Type B pancreatic cell (in vitro differentiated cells): ENCODE measurements at places on chromosomes 3 and 15. TPM values are rescaled to one million over a fixed set of nuclear protein-coding genes. Genes with fewer than 3 reads are reported as not detected.

GOLGA6A gene
- not detected in 2 replicates for total RNA-seq

LTK gene
- 0.51 and 0.55 TPM in 2 replicates for total RNA-seq

SLC24A5 gene
- total RNA-seq = 1.3 TPM in 1 of 2 replicates, not detected in the other

HTR3E gene
- total RNA-seq = not detected in 2 replicates

DNA sequence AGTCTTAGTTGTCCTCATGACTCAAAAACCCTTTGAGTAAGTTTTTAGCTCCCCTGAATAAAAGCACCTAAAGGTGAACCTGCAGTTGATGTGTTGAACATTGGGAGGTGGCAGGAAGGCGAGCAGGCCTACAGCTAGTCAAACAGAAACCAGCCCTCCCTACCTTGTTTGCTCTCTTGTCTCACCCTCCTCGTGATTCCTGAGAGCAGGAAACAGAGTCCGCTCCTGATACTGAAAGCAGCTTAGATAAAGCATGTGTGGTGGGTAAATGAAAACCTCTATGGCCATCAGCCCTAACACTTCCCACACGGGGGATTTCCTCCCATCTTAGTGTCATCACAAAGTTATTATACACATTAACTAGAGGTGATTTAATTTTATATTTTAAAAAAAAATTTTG is 21.8 kb upstream of the CLDN18 start:
- DNase-seq = no peak

- no peak for DNase-seq
Observed at GRCh38 chr15:92520914-92521623, 127.4 kb downstream of the ST8SIA2 start.

GRCh38 chr15:52113708-52114107 is 1.1 kb upstream of the BCL2L10 start:
- no peak for DNase-seq

DNA sequence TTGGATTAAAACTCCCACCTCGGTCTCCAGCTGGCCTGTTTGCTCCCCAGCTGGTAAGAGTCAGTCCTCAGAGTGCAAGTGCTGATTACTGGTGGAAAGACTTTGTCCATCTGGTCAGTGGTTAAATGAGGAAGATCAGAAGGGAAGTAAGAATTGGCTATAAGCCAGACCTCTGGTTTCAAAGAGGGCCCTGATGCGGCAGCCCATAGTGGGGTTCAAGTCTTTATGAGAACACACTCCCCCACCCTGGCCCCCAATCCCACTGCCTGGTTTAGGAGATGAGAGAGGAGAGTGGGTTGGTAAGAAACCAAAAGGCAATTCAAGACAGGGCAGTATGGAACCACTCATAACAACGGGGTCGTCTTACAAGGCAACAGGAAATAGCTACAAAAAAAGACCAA is 65.0 kb downstream of the FRMD4B start:
- DNase-seq = no peak

- no peak for DNase-seq
Observed at GRCh38 chr3:49756036-49756435, 30.3 kb downstream of the IP6K1 start.
